ENCODE measurements at places on chromosomes 4 and X.

- DNase-seq = no peak
Measured at GRCh38 chrX:19791562-19791961, 95.8 kb downstream of the SH3KBP1 start.

DNA sequence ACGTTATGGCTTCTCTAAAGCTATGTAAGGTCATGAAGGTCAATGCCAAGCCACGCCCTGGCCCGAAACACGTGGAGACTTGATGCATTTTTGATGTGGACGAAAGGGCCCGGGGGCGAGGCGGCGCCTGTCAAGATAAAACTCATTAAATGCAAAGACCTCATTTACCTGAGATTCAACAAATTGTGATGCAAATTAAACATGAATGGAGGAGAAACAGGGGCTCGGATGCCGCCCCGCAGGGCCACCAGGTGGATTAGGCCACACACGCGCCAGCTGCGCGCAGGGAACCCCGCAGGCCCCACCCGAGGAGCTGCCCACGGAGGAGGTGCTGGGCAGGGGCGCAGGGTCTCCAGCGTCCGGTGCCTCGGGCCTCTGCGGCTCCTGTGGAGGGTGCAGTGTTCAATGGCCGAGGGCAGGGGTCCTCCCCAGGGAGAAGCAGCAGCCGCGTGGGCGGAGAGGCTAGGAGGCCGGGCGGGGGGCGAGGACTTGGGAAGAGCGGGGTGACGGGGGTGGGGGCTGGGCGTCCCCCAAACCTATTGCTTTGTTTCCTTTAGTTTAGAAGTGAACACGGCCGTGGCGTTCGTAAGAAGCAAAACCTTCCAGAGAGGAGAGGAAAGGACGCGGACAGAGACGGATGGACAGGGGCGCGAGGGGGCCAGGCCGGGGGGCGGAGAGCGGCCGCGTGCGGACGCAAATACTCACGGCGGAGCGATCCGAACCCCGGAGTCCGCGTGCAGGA lies 40.4 kb downstream of the CPLX1 start:
- no peak for DNase-seq

DNA sequence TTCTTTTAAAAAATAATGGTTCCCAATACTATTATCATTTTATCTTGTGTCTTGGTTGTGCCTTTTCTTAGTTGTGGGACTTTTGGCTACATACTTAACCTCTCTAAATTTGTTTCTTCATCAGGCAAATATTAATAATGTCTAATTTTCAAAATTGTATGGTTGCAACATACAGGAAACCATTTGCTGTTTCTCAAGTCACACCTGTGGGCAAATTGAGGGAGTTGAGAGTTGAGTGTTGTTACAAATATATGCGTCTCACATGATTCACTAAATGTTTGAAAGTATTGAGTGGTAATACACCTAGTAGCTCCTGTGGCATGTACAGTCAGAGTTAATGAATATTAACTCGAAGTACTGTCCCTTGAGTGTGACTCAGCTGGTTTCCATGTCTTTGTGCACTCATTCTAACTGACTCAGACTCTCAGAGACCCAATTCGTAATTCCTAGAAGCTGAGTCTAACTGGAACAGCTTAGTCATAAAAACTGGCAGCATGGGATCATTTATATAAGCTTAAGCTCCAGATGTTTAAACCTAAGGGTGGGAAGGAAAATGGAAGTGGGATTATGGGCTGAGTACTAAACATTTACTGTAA lies 802.4 kb downstream of the TRIML1 start:
- no peak for DNase-seq

DNA sequence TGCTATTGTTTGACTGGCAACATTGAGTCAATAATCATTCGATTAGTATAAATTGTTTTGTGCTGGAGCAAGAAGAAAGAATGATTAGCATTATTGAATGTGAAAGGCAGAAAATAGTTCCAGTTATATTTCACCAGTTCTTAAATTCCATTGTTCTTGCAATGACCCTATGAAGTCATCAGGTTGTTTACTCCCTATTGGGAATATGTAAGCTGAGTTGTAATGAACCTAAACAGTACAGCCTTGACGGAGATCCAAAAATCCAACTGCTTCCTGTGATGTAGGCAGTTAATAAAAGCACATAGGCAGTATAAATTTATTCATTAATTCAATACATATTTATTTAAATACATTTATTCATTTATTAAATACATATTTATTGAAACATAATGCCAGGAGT lies 947.5 kb downstream of the PCDH7 start:
- DNase-seq = no peak

DNA sequence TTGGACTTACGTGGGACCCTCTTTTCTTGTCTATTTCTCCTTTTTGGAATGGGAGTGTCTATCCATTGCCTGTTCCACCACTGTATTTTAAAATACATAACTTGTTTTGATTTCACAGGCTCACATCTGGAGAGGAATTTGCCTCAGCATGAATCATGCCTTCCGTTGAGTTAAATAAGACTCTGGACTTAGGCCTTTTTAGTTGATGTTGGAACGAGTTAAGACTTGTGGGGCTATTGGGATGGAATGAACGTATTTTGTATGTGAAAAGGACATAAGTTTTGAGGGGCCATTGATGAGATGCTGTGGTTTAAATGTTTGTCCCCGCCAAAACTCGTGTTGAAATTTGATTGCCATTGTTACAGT lies 66.2 kb downstream of the BEX3 start:
- no peak for DNase-seq

DNA sequence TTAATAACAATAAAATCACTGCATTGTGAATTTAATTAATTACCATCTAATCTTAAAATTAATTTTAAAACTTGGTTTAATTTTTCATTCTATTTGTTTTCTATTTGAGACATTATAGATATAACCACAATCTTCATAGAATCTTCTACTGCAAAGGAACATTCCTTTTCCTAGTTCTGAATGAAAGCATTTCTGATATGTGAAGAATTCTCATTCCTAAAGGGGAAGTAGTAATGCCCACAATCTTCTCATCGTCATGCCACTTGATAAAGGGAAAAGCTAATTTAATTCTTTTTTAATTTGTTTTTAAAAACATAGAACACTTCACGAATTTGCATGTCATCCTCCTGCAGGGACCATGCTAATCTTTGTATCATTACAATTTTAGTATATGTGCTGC lies 23.7 kb downstream of the MGARP start:
- no peak for DNase-seq

DNA sequence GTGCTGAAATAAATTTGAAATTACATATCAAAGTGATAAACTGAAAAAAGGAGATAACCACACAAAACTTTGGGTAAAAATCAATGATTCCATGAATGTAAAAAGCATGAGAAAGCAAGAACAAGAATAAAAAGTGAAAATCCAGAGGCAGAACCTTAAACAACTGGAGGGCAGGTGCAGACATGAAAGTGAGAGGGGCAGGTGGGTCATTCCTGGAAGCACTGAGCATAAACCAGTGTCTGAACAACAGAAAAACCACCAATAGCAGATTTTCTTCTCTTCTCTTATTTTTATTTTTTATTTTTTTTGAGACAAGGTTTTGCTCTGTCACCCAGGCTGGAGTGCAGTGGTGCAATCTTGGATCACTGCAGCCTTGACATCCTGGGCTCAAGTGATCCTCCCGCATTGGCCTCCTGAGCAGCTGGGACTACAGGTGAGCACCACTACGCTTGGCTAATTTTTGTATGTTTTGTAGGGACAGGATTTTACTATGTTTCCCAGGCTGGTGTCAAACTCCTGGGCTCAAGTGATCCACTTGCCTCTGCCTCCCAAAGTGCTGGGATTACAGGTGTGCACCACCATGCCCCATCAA lies 46.8 kb upstream of the GPR78 start:
- DNase-seq = no peak

- DNase-seq = no peak
Measured at GRCh38 chr4:39729557-39729956, 31.6 kb downstream of the UBE2K start.

DNA sequence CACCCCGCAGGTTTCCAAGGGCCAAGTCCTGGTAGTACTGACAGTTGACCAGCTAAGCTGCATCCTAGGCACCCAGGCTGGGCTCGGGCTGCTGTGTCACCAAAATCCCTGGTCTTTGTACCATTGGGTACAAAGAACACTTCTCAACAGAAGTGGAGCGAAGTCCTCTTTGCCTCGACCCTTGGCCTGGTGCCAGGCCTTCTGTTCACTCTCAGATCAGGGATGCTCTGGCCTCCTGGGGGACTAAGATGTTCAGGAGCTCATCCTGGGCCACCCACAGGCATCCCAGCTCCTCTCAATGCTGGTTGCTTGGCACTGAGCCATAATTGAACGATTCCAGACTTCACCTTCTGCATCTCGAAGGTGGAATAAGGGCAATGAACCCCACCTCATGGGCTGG lies 13.8 kb upstream of the SLC2A9 start:
- no peak for DNase-seq

- DNase-seq = no peak
Measured at GRCh38 chr4:145019346-145019745, 78.7 kb downstream of the ANAPC10 start.

- DNase-seq = no peak
Measured at GRCh38 chr4:123941306-123941705, 544.7 kb downstream of the SPRY1 start.

- no peak for DNase-seq
Measured at GRCh38 chrX:43500996-43501694, 155.0 kb upstream of the MAOA start.

DNA sequence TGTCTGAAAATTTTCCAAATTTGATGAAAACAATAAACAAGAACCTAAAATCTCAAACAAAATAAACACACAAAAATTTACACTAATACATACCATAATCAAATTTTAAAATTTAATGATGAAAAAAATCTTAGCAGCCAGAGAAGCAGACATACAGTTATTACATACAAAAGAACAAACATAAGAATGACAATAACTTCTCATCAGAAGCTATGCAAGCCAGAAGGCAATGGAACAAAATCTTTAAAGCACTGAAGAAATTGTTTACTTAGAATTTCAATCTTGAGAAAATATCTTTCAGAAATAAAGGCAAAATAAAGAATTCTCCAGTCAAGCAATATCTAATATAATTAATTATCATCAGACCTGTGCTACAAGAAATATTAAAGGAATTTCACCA lies 121.3 kb downstream of the IDS start:
- DNase-seq = no peak

GRCh38 chrX:93332329-93332728 lies 341.0 kb downstream of the NAP1L3 start:
- DNase-seq = no peak
